Activated T-helper 17 cell treated with anti-CD3 and anti-CD28 coated beads, Interleukin-2, amount 50 U/mL, for 72 hours (primary cell): ENCODE measurements at places on chromosomes 4 and X.

DNA sequence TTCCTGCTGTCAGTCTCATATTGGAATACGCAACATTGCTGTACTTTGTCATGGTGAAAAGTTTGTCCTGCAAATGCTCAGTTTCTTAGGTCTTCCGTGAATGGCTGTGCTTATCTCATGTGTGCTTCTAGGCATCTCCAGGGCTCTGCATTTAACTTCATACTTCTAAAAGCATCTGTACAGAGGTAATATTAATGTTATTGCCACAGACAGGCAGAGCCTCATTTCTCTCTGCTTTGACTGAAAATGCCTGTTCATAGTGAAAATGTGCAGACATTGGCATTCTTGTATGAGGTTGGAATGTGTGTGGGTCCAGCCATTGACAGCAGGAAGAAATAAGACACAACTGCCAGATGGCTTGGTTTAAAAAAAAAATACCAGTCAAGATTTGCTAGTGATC, 140.1 kb upstream of the TTC29 start:
- ATAC-seq: no peak

GRCh38 chr4:8643441-8643840, 50.9 kb downstream of the CPZ start:
- ATAC-seq: no peak

DNA sequence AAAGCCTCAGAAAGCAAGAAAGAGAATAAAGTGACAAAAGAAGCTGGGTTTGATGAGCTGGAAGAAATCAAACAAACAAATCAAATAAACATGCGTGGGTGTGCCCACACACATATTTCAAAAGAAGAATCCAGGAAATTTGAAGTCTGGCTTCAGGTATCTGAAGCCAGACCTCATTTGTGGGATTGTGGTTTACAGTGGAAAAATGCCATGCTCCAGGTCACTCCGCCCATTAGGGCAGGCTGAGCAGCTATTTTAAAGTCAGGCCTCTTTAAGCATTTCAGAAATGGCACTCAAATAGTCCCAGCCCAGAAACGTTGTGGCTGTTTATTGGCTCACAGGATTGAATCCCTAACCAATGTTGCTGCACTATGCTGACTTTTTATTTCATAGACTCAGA, 226.1 kb upstream of the F9 start:
- ATAC-seq: no peak

DNA sequence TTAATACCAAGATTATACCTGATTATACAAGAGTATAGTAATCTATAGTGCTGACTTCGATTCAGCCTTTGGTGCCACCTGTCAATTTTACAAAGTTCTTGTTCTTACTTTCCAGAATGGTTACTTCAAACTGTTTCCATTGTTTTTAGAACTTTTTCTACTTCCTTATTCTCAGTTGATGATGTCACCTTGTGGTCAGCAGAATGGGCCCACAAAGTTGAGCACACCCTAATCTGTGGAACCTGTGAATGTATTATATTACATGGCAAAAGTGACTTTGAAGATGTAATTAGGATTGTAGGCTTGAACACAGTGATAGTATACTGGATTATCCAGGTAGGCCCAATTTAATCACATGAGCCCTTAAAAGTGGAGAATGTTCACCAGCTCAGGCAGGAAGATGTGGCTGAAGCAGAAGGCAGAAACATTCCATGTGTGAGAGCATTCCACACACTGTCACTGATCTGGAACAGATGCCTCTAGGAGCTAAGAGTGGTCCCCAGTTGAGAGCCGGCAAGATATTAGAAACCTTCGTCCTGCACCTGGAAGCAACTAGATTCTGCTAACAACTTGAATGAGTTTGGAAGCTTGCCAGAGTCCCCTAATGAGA, 6.3 kb upstream of the SGMS2 start:
- ATAC-seq: peak; percentile 69

DNA sequence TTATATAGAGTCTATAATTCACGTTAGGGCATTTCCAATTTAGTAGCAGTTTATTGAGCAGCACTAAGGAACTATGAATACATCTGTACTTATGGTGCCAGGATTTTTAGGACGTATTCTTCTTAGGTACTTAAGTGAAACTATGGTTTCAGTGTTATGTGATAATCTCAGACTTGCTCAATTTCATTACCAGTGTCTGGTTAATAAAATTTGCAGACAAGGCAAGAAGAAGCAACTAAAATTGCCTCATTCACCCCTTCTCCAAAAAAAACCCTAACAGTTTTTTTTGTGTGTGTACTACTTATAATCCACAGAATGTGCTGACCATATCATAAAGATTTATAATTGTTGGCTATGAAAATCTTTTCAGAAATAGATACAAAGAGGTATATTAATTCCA, 6.0 kb upstream of the CXCL10 start:
- ATAC-seq: no peak

DNA sequence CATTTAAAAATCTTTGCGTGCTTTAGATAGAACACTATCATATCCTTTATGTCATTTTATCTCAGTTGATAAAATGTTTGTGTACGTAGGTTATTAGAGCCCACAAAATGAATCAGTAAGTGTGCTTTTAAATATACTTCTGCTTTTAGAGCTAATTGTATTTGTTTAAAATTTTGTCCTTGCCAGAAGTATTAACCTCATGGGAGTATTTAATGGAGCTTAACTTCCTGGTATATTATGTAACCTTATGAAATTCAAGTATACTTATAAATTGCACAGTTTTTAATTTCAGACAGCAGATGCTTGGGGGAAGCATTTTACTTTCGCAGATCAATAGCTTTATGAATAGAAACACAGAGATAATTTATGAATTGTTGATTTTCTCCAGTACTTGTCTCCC, 90.2 kb downstream of the DIPK2B start:
- no peak for ATAC-seq

DNA sequence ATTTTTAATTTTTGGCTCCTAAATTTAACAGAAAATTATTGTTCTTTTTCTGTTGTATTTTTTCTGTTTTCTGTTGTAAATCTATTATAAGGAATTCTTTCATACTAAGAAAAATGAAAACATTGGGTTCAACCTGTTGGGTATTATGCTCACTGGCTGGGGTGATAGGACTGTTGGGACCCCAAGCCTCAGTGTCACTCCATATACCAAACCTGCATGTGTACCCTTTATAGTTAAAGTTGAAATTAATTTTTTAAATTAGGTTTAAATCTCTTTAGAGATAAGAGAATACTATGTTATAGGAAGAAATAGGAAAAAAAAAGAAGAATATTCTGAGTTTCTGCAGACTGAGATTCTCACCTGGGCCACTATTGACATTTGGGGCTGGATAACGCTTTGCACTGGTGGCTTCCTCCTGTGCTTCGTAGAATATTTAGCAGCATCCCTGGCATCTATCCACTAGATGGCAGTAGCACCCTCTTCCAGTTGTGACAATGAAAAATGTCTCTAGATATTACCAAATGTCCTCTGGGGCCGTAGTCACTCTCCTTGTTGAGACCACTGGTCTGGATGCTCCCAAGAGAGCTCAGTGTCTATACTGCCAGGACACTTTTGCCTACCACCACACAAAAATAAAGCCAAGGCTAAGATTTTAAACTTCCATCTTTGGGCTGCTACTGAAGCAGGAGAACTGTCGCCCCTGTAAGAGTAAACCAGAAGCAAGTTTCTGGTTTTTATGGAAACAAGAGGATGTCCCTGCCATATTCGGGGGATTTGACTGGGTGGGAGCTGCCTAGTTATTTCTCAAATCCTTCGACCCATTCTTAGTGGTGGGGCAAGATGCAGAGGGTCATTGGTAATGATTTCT, 22.4 kb upstream of the CLTRN start:
- ATAC-seq: peak; percentile 61

DNA sequence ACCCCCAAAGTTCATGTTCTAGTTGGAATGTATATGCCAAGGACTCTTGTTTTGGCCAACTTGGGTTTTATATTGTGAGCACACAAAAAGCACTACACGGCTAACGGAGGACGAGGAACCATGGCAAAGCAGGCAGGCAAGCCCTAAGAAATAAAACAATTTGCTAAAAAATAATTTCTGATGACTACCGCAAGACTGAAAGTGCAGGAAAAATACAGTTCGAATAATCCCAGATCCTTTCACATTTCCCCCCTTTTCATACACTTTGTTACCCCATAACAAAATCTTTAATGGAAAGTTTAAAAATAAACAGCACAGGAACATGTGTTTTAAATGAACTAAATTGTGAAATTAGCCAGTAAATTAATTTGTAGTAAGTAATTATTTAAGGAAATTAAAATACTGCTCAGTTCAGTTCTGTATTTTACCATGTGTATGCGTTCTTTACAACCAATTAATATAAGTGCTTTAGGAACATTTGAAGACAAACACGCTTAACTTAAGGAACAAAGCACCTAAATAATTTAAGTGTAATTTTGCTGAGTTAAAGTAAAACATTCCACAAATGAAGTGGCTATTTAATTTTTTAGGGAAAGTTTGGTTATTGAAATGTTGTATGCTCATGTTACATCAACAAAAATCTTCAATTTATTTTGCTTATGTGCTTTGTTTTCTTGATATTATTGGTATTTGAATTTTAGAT, 12.4 kb upstream of the PITX2 start:
- no peak for ATAC-seq

DNA sequence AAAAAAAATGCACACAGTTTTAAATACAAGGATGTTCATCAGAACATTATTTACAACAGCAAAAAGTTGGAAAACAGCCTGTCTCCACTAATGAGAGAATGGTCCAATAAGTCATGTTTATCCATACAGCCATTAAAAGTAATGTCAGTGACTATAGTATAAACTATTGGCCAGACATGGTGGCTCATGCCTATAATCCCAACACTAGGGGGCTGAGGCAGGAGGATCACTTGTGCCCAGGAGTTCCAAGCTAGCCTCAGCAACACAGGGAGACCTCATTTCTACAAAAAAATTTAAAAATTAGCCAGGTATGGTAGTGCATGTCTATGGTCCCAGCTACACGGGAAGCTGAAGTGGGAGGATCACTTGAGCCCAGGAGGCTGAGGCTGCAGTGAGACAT, 48.1 kb upstream of the IL13RA1 start:
- ATAC-seq: no peak

DNA sequence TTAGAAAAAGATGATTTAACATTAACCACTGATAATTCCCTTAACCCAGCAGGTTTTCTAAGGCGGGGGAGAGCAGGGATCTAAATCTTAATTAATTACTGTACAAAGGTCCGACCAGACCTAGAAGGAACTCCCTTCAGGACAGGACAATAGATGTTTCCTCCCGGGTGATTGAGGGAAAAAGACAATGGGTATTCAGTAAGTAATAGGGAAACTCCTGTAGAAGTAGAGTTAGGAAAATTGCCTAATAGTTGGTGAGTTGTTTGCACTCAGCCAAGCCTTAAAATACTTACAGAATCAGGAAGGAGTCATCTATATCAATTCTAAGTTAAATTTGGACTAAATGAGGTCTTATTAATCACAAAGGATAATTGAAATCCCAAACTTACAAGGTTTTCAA, 5.8 kb upstream of the SRD5A3 start:
- ATAC-seq: no peak

GRCh38 chr4:137359691-137360315, 172.5 kb downstream of the PCDH18 start:
- no peak for ATAC-seq

DNA sequence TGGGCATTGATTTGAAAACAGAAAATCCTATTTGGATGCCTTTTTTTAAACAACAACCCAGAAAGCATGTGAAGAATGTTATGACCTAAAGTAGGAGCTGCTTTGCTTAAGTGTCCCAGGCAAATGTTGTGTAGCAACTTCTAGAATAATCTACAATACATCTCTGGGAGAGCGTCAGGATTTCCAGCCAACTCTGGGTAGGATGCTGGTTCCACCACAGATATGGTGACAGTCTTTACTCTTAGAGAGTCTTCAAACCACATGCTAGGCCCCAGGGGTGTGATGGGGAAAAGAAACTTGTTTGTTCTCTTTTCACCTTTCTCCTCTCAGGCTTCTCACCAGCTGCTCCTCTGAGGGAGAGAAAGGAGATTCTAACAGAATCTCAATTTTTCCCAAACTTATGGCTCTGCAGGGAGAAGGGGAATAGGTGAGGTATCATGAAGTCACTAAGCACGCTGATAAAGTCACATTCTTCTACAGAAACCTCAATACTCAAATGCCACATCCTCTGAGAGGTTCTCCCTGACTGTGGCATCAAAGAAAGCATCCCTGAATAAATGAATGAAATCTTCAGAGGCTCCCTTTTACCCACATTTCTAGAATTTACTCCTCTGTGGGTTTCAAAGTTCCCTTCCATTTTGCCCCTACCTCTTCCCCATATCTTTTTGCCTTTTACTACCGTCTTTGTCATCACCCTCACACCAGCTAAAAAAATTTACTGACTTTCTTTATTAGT, 171.6 kb upstream of the RAI2 start:
- ATAC-seq: peak; percentile 34

- ATAC-seq: no peak
These were observed 430.5 kb upstream of the POU3F4 start for GRCh38 chrX:83077606-83078005.

DNA sequence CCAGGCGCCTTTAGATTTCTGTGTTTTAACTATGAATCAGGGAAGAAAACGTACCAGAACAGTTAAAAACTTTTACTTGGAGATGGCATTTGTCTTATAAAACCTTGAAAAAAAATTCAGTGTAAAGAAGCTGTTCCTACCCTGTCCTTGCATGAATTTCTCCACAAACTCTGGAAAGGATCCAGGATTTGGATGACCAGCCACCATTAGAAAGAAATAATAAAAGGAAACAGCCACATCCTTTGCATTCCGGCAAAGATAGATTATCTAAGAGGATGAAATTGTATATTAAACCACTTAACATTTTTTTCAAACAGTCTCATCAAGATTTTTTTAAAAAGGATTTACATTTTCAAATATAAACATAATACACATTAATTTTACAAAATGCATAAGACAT, 10.6 kb downstream of the SULT1E1 start:
- no peak for ATAC-seq

DNA sequence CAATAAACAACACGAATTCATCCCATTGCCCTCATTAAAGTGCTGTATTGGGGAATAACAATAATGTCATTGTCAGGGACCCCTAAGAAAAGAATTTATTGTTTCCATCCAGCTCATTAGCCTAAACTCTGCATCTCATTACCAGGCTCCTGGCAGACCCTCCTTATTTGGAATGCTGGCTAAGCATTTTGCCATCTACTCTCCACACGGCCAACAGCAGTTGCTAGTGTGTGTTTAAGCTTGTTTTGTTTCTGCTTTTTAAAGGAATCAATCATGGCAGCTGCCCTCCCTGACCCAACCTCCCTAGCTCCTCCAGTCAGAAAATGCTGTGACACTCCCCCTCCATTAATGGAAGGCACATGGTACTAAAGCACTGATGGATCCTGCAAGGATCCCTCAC, 43.5 kb downstream of the GATB start:
- ATAC-seq: no peak

DNA sequence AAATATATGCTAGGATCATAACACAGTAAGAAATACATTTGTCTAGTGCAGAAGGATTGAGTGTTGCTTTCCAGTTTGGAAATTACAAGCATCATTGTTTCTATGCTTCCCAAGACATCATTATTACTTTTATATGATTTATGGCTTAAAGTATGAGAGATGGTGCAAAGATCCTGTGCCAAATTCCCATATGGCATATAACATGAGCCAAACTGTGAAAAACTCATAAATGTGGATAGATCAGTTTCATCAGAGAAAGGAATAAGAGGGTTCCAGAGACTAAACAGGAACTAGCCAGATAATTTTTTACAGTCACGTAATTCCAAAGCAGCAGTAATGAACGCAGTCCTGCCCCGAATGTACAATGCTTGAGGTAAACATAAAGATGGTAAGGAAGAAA, 126.3 kb downstream of the PRDM5 start:
- no peak for ATAC-seq
